Fibroblast of skin of abdomen (primary cell): ENCODE measurements at places on chromosomes 6 and 20.

GRCh38 chr20:3407040-3407770 lies at the start of gene DNAAF9:
TSS of gene DNAAF9 (minus strand) at chr20:3407669. CDS start at chr20:3407557, 112 bp downstream.
- DNase-seq = peak; percentile 62

DNA sequence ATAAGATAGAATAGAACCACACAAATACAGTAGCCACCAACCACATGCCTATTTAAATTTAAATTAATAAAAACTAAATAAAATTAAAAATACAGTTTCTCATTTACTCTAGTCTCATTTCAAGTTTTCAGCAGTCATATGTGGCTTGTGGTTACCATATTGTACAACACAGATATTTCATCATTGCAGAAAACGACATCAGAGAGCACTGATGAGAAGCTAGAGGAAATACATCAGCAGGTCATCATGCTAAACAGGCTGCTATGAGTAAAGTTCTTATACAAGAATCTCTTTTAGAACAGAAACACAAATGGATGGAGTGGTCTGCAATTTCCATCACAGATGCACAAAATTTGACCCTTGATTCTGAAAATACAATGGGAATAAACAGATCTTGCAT lies 36.6 kb downstream of the TBC1D32 start:
- DNase-seq = no peak

DNA sequence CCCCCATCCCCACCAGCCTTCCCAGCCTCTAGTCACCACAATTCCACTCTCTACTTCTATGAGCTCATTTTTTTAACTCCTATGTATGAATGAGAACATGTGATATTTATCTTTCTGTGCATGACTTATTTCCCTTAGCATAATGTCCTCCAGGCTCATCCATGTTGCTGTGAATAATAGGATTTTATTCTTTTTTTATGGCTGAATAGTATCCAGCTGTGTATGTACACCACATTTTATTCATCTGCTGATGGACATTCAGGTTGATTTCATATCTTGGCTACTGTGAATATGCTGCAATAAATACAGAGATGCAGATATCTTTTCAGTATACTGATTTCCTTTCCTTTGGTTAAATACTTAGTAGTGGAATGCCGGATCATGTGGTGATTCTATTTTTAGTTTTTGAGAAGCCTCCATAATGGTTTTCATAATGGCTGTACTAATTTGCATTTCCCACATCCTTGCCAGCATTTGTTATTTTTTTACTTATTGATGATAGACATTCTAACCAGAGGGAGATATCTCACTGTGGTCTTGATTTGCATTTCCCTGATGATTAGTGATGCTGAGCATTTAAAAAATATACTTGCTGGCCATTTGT lies 194.9 kb downstream of the PACRG start:
- DNase-seq = peak; percentile 49

DNA sequence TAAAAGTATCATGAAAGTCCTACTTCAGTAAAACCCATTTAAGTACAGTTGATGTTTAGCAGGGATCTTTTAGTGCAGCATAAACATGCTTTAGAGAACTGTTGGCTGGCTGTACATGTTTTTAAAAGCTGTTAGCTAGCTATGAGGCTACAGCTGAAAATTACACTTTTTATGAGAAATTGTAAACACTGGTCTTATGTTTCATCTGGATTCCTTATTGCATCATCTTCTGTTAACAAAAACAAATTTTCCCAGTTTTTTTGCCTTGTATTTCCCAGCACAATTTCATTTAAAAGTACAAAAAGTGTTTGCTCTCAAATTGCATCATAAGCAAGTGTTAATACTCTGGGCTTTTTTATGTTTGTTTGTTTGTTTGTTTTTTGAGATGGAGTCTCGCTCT lies 18.3 kb upstream of the HLA-E start:
- no peak for DNase-seq

GRCh38 chr6:74645108-74645849 lies 560.6 kb downstream of the COL12A1 start:
- no peak for DNase-seq

DNA sequence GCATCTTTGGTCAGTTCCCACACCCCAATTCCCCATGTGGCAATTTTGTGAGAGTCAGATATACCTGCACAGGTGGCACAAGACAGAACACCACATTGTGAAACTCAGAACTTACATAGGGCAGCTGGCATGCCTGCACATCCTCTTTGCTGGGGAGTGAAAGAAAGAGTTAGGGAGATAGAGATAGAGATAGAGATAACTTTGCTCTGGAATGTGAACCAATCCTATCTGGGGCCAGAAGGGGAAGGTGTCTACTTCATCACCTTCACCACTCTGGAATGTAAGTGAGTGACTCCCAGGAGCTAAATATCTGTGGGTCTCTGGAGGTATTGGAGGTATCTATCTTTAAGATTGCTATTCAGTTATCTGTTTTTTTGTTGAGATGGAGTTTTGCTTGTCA lies 289.2 kb downstream of the OGFRL1 start:
- no peak for DNase-seq

GRCh38 chr6:166387642-166388289 lies 5.0 kb upstream of the MPC1 start:
- DNase-seq = no peak

- DNase-seq = no peak
Observed at GRCh38 chr20:3712279-3712873, at the start of gene SIGLEC1. TSS of gene SIGLEC1 (minus strand) at chr20:3712600. CDS start at chr20:3707128, 5,472 bp downstream.

GRCh38 chr6:160831739-160832138 lies 129.7 kb downstream of the PLG start:
- no peak for DNase-seq

- no peak for DNase-seq
Observed at GRCh38 chr6:25138934-25139415, 140.2 kb upstream of the CARMIL1 start.

- DNase-seq = no peak
Observed at GRCh38 chr6:97778290-97779038, 495.4 kb upstream of the MMS22L start.

DNA sequence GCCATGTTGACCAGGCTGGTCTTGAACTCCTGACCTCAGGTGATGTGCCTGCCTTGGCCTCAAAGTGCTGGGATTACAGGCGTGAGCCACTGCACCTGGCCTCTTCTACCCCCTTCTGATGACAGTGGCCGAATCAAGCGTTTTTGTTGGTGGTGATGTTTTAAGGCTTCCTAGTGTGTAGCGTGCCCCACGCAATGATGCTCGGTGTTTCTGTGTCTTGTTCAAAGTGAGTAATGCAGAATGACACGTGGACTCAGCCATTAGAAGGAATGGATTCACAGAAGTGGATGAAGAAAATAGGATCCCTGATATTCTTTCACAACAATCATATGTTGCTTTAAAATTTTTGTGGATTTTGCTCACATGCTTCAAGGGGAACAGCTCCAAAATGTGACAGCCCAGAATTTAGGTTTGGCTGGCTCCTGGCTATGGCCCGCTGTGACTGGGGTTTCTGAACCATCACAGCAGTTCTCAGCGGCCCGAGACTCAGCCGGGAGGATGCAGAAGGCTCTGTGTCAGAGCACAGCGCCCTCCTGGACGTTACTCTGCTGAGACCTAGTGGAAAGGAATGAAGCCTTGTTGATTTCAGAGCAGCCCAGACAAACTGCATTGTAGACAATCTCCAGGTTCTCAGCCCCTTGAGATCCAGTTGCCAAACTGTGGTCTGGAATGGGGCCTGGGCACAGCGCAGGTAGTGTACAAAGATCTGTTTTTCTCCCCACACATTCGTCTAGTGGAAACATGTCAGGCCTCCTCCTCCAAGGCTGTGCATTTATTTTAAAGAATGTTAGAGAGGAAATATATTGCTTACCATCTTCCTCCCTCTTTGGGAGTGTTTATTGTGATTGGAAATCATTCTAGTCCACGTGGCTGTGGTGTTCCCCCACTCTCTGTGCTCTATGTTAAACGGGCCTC lies 57.6 kb upstream of the TIAM2 start:
- peak; percentile 21 for DNase-seq

DNA sequence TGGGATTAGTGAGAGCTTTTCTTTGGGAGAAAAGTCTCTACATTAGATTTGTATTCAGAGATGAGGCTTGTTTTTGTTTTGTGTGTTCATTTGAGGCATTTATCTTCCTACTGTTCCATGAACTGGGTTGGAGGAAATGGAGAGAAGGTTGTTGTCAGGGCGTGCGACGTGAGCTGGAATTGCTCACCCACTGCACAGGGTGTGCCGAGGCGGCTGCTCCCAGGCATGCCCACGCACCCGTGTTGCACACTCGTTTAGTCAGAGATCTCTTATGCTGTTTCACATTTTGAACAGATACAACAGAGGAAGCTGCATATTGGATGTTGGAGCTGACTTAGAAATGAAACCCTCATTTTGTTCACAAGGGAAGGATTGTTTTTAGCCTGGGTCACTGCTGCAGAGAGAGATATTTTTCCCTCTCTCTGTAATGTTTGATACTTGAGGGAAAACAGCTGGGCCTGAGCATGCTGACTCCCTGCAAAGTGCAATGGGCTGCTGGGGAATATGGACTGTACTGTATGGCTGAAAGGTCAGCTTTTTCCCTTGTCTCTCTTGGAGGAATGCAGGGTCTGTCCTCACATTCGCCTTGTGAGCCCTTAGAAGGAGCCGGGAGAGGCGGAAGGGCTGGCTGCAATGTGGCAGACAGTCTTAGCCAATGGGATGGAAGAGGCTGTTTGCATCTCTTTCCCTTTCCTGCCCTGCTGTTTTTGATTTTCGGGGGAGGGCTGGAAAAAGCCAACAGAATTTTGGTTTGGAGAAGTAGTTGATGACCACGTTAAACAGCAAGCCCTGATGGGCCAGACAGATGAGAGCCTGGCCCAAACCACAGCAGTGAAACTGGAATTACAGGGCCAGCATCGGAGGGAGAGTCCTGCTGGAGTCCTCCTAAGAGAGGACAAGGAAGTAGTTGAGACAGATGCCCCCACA lies 170.8 kb downstream of the SASH1 start:
- peak; percentile 72 for DNase-seq

DNA sequence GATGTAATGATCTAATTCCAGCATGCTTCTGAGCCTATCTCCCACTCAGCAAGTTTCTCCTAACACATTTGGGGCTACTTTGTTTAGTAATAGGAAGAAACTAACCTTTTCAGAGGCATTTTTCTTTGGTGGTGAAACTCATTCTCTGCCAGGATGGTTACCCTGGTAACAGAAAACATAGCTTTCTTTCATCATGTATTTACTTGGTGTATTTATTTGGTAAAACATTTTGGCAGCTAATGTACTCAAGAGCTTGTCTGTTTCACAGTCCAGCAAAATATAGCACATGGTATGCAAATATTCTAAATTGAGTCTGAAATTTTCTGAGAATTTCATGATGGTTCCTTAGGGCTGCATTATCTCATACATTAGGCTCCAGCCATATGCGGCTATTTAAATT lies 100.0 kb downstream of the SLC35B3 start:
- DNase-seq = no peak

- DNase-seq = no peak
Observed at GRCh38 chr6:40328386-40328985, 258.7 kb downstream of the LRFN2 start.

DNA sequence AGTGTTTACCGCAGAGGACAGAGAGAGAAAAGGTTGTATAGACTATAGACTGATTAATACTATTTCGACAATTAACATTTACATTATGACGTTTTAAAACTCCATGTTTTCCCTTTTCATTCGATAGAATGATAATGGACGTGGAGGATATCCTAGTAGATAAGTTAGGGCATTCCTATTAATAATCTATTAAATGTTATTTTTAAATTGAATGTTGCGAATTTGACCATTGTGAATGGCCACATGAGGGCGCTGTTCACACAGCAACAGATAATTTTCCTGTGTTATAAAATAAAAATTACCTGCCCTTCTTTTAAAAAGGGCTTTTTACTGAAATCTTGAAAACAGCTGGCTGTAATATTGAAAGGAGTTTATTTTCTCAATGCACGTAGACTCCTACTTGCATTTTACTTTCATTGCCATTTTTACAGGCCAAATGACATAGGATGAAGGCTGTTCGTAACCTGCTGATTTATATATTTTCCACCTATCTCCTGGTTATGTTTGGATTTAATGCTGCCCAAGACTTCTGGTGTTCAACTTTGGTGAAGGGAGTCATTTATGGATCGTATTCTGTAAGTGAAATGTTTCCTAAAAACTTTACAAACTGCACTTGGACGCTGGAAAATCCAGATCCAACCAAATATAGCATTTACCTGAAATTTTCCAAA lies 3.3 kb downstream of the ADGRB3 start:
- peak; percentile 32 for DNase-seq

GRCh38 chr6:84921891-84922290 lies 157.5 kb upstream of the TBX18 start:
- no peak for DNase-seq

- DNase-seq = no peak
Observed at GRCh38 chr20:23344336-23344735, 6.3 kb upstream of the NXT1 start.

DNA sequence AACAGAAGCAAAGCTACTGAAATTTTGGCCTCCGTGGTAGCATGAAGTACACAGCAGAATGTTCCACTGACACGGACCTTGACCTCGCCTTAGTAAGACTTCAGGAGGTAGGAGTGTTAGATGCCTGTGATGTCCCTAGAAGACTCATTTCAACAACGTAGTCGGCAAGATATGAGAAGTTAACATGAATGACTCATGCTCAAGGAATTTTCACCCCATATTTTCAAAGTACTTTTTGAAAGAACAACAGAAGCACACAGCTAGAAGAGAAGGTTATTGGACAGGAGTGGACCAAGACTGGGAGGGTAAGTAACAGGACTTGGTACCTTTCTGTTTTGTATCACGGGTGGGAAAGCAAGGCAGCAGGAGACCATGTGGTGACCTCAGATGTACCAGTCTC lies 78.0 kb downstream of the DZANK1 start:
- peak; percentile 52 for DNase-seq

GRCh38 chr6:33206864-33207551 lies 1.3 kb upstream of the RING1 start:
- DNase-seq = peak; percentile 31

- DNase-seq = no peak
Observed at GRCh38 chr6:168518867-168519266, 77.9 kb downstream of the SMOC2 start.

GRCh38 chr6:55968926-55969325 lies 93.5 kb upstream of the BMP5 start:
- no peak for DNase-seq

- no peak for DNase-seq
Observed at GRCh38 chr6:107813555-107814194, 10.4 kb downstream of the SCML4 start.

DNA sequence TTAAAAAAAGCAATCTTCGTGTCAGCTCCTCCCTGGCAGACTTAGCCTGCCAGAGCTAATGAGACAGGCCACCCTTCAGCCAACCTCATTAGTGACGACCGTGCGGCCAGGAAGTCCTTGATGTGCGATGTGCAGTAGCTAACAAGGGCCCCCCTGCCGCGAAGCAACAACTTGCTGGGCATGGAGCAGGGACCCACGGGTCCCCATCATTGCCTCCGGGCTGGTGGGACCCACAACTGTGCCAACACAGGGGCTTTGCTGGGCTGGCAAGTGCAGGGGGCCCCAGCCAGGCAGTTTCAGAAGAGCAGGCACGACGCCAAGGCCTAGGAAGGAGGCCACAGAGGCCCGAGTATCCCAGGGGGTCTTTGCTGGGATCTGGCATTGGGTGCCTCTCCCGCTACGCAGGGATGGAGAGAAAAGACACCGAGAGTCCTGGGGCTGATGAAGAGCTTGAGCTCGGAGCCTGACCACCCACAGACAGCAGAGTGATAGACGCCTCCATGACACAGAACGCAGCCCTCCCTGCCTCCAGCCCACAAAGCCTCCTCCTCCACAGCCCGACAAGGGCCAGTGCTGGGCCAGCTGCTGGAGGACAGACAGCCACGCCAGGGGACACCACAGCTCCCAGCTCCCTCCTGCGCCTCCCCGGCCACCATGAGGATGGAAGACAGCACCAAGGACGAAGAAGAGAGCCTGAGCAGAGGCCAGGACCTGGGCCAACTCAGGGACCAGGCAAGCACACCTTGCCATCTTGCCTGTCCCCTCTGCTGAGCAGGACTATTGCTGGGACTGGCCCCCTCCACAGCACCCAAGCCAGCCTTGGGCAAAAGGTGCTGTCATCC lies 96.6 kb downstream of the YTHDF1 start:
- DNase-seq = no peak
